NCI-H187 (cell line): ENCODE measurements at places on chromosomes 7 and 10.

GRCh38 chr7:13152755-13153154, 465.3 kb downstream of the ARL4A start:
- no peak for DNase-seq

GRCh38 chr10:117551330-117552155, 9.0 kb downstream of the EMX2 start:
- no peak for DNase-seq

- no peak for DNase-seq
Observed at GRCh38 chr7:141558544-141559183, 7.5 kb downstream of the AGK start.

DNA sequence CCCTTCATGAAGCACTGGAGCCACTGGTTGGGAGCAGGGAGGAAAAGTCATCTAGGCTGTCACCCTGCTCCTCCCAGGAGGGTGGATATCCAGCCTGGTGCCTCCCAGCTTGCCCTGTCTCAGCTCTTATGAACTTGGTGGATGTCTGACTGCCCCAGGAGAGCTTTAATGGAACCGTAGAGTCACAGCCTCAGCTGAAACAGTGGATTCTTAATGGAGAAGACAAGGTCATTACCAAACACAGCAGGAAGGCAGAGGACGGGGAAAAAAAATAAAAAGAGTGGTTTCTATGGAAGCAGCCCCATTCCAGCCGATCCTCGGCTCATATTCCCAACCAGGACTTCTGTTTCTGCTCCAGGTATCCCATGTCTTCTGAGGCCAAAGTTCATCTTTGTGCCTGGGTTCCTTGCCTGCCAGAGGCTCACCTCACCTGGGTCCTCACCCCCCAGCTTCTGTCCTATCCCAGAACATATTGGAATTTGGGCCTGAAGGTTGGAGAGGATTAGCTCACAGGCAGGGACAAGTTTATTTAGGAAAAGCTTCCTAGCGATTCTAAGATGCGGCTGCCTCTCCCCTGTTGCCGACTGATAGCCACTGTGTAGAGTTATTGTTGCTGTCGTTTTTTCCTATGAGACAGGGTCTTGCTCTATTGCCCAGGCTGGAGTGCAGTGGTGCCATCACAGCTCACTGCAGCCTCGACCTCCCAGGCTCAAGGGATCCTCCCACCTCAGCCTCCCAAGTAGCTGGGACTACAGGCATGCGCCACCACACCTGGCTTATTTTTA, 15.6 kb downstream of the CCL26 start:
- DNase-seq: no peak

DNA sequence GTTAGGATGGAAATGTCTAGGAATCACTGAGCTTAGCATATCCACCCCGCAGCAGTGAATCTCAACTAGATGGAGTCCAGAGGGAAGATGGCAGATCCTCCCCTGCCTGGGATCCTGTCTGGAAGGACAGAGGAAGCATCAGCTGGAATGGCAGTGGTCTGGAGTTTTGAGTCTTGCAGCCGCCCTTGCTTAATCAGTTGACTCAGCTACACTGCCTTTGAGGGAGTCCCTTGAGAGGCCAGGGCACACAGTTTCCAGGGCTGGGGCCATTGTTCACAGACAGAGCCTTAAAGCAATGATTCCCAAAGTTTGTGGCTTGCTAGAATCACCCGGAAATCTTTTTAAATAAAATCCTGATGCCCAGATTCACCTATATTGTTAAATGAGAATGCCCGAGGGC, 128.1 kb downstream of the NT5C2 start:
- no peak for DNase-seq

DNA sequence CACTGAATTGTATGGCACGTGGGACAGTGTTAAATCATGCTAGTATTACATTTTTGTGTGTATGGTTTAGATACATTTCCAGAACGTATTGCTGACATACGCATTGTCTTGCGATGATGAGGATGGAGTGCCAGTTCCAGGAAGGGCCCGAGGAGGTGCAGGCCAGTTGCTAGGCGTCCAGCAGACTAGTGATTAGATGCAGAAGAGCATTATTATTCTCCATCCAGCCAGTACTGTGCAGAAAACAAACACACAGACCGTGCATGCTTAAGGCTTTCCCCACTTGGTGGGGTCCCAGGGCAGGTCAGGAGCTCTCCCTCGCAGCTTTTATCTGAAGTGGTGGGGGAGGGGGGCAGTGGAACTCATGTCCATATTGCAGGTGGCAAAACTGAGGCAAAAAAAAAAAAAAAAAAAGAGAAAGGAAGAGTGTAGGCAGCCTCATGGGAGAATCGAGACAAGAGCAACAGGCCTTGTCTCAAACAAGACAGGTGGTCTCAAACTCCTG, 189.2 kb downstream of the CAMK1D start:
- no peak for DNase-seq

DNA sequence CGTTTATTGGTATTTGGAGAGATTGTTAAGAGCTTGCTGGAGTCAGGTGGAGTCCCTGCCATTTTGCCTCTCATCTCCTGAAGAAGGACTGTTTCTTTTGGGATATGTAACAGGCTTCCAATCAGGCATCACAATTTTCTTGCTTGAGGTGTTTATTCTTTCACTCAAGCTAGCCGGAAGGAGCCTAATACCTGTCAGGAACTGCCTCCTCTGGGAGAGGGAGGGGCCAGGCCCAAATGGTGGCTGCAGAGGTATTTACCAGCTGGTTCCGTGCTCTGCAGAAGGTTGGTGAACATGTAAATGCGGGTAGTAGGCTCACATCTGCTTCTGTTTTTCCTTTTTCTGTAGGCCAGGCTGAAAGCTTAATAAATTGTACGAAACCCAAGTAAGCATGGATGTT, 114.0 kb downstream of the TCF7L2 start:
- DNase-seq: no peak

- DNase-seq: no peak
Observed at GRCh38 chr7:32219416-32219815, 149.2 kb upstream of the PDE1C start.

DNA sequence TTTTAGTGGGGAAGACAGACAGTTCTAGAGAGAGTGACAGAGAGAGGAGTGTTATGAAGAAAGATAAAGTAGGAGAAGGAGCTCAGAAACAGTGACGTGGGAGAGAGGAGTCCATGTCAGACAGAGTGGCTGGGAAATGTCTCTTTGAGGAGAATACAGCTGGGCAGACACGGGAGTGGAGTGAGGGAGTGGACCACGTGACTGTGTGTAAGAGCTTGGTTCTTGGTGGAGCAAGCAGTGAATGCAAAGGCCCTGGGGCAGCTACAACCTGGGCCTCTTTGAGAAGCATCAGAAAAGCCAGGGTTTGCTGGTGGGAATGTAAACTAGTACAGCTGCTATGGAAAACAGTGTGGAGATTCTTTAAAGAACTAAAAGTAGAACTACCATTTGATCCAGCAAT, 11.9 kb upstream of the PLEKHS1 start:
- no peak for DNase-seq

DNA sequence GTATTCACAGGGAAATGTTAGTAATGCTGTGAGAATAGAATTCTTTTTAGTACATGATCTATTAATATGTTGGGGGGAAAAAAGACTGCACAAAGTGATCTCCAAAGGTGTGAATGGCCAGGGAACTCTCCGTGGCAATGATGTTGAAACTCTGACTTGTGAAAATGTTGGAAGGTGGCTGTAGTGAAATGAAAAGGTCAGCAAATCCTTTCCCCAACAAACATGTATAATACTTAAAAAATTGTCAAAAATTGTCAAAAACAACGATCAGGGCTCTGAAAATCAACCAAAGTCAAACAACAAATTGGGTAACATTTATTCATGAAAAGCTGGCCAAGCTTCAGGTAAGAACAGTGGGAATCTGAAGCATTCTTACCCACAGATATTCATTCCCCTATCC, 35.5 kb downstream of the TMEM26 start:
- no peak for DNase-seq

DNA sequence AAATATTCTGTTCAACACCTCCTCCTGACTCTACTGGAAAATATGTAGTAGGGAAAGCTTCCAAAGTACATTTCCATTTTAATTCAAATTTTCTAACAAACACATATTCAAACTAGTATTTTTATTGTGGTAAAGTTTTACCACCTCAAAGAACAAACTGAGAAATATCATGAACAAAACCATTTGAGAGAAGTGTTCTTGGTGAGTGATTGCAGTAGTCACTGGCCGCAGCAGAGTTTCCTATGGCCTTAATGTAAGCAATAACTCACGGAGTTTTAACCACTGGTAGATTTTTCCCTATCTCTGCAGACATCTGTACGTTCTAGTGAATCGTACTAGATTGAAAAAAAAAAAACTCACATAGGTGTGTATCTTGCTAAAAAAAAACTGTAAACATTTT, 487.0 kb upstream of the FZD8 start:
- DNase-seq: no peak

DNA sequence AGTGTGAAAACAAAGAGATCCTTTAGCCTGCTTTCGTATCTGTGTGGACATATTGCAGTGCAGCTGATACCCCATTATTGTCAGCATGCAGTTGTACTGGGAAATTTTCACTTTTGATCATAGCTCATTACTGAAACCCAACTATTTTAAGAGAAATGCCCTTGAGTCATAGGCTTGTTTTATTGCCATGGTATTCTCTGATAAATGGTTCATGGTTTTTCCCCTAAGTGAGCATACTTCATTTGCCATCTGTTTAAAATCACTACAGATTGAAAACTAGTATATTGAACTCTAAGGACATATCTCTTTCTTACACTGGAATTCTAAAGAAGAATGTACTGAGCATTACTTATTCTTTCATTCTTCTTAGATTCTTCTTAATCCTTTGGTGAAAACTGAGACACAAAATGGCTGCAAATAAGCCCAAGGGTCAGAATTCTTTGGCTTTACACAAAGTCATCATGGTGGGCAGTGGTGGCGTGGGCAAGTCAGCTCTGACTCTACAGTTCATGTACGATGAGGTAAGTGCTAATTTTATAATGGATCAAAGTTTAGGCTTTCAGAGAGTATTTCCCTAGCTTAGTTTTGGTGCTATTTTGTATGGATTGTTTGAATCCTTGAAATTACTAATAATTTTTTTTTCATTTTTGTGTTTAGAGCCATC, 63.0 kb downstream of the RALA start:
- no peak for DNase-seq

GRCh38 chr7:43645699-43646226, 62.9 kb downstream of the STK17A start:
- no peak for DNase-seq

DNA sequence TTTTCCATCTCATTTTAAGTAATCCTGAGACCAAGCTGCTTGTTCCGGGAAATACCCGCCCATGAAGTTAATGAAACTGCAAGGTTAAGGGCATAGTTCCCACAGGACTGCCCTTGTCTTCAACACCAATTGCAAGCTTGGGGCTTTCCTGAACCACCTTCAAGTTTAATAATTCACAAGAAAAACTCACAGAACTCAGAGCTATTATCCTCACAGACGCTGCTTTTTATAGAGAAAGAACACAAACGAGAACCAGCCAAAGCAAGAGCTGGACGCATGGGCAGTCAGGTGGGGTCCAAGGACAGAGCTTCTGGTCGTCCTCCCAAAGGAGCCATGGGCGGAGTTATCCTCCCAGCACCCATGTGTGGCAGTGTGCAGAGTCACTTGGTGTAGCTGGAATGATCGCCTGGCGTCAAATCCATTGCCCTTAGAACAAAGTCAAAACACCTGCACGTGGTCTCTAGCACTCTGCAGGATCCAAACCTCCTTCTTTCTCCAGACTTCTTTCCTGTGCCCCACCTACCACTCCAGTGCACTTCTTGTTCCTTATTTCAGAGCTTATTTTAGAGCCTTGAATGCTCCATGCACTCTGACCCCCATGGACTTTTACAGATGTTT, 56.7 kb downstream of the SNX10 start:
- DNase-seq: no peak

DNA sequence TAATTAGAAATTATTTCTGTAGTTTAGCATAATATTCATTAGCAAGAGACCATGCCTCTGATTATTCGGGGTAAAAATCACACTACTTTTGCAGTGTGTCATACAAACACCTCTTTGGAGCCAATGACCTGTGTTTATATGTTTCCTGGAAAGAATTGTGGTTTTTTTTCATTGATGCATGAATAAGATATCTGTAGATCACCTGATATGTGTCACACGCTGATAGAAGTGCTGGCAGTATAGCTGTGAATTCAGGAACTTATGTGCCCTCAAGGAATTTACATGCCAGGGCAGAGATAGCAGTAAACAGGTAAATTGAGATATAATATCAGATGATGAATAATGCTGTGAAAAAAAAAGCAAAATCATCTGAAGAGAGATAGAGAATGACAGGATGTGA, 118.2 kb downstream of the VPS50 start:
- no peak for DNase-seq

- no peak for DNase-seq
Observed at GRCh38 chr10:85623758-85624157, 742.8 kb downstream of the GRID1 start.

DNA sequence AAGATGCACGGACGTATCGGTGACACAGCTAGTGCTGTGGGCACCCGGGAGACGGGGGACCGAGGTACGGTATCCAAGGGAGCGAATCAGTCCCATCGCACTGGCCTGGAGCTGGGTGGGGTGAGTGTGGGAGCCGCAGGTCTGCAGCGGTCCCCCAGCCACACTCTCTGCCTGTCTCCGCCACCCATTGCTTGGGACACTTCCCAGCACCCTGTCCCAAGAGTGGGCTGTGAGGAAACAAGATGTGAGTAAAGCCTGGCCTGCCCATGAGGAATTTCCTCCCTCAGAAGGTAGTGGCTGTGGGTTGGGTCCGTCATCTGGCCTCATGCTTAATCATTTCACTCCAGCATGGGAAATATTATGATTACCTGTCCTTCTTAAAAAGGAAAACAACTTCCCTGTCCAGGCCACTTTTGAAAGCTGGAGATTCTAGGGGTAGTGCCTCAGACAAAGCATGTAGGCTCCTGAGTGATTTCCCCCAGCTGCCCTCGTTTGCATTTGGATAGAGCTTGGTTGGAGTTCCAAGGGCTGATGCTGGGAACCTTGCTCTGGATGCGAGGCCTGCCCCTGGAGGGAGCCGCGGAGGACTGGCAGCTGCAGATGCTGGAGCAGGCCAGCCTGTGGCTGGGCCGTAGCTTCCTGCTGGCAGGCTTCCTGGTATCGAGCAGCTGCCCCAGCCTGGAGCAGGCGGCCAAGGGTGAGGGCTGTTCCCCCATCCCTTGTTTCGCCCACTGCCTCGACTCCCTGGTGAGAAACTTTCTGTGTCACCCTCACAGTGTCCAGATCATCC, 6.2 kb upstream of the ACTR3C start:
- DNase-seq: no peak

DNA sequence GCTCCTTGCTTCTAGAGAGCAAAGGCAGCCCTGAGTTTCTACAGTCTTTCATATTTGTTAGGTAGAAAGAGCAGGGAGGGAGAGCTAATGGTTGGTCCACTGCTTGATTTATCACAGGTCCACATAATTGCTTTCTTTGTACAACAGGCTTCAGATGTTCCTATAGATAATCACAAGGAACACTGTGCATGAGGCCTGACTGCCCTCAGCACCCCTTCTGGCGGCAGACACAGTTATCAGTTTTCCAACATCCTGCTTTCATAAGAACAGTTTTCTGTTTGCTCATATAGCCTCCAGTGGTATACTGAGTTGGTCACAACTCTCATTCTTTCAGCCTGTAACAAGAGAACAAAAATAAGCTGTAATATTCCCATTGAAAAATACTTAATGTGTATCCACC, 69.7 kb downstream of the AKR1C4 start:
- no peak for DNase-seq
